ENCODE measurements at places on chromosomes 13 and 19.

DNA sequence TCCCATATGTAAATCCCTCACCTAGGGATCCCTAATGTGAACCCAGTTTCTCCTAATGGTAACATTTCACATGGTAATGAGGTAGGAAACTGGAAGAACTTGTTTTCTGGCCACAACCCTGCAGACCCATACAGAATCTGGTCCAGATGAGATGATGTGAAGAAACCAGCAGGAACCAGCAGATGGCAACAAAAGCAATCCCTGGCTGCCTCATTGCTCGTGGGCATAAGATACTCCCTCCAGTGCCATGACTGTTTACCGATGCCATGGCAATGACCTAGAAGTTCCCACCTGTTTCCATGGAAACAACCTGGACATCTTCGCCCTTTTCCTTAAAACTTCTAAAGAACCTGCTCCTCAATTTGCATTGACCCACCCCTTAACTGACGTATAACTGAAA lies 1.4 kb upstream of the CD209 start:
- no peak for DNase-seq

DNA sequence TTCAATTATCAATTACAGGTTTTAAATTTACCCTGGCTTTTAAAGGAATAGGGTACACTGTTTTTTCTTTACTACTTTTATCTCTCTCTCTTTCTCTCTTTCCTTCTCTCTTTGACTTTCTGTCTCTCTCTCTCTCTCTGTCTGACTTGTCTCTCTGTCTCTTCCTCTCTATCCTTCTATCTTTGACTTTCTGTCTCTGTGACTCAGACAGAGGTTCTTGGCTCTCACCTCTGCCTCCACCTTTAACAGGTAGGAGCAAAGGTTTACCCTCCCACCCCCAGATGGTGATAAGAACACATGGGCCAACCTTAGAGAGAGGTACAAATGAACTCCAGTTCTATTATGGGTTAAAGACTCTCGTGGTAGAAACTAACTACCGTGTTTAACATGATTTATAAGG lies 20.3 kb upstream of the FAM124A start:
- DNase-seq: no peak

- DNase-seq: no peak
Observed at GRCh38 chr13:73065036-73065435, 6.2 kb downstream of the KLF5 start.

DNA sequence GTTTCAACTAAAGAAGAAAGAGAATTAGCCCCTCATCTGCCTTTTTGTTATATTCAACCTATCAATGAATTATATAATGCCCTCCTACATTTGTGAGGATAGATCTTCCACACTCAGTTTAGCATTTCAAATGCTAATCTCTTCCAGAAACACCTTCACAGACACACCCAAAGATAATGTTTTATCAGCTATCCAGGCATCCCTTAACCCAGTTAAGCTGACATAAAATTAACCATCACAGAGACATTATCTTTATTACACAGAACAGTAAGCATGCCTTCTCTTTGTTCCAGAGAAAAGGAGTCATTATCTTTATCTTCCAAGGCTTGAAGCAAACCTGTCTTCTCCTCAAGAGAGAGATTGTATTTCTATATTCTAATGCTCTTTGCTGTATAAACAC lies 53.1 kb downstream of the PCDH20 start:
- DNase-seq: no peak

GRCh38 chr19:3576696-3577443 lies 4.1 kb downstream of the HMG20B start:
- DNase-seq: no peak

GRCh38 chr19:57671124-57671895 lies 2.6 kb downstream of the ZSCAN4 start:
- DNase-seq: no peak

GRCh38 chr13:94115054-94115453 lies 364.4 kb downstream of the DCT start:
- DNase-seq: no peak

DNA sequence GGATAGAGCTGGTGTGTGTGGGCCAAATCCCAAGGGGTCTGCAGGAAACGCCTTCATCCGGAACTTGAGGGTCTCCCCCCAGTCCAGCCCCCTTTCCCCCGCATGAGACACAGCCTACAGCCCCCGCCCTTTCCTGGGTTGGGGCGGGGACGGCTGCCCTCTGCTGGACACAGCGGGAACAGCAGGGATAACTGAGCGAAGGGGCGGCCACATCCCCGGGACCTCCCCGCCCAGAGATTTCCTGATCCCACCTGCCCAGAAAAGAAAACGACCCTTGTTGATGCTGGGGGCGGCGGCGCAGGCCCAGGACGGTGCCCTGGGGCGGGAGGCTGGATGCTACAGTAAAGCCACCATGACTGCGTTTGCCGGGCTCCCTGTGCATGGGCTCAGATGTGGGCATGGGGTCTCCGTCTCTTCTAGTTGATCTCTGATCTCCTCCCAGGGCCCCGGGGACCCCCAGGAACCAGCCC lies 14.2 kb downstream of the ONECUT3 start:
- peak; percentile 63 for DNase-seq

- DNase-seq: no peak
Observed at GRCh38 chr19:45215391-45216191, 29.6 kb downstream of the EXOC3L2 start.

GRCh38 chr13:40613192-40613818 lies 53.1 kb downstream of the FOXO1 start:
- DNase-seq: peak; percentile 34

- no peak for DNase-seq
Observed at GRCh38 chr13:42327725-42328124, 55.8 kb downstream of the AKAP11 start.

DNA sequence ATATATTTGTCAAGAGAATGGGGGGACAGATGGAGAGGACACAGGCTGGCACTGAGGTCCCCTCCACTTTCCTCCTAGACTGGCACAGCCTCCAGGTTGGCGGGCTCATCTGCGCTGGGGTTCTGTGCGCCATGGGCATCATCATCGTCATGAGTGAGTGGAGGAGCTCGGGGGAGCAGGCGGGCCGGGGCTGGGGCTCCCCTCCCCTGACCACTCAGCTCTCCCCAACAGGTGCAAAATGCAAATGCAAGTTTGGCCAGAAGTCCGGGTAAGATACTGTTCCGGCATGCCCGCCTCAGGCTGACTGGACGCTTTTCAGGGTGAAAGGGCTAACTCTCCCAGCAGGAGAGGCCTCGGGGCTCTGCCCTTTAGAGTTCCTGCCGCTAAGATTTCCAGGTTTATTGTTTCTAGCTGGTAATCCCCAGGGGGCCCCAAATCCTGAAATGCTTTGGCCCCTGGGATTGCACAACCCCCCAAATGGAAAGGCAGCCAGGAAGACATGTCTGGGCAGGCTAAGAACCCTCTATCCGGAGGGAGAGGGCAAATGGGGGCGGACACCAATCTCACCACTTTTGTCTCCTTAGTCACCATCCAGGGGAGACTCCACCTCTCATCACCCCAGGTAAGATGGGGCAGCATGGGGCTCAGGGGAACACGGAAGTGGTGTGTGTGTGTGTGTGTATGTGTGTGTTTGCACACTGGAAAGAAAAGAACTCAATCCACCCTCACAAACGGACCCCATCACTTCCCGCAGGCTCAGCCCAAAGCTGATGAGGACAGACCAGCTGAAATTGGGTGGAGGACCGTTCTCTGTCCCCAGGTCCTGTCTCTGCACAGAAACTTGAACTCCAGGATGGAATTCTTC lies 7.3 kb downstream of the FXYD3 start:
- DNase-seq: no peak

DNA sequence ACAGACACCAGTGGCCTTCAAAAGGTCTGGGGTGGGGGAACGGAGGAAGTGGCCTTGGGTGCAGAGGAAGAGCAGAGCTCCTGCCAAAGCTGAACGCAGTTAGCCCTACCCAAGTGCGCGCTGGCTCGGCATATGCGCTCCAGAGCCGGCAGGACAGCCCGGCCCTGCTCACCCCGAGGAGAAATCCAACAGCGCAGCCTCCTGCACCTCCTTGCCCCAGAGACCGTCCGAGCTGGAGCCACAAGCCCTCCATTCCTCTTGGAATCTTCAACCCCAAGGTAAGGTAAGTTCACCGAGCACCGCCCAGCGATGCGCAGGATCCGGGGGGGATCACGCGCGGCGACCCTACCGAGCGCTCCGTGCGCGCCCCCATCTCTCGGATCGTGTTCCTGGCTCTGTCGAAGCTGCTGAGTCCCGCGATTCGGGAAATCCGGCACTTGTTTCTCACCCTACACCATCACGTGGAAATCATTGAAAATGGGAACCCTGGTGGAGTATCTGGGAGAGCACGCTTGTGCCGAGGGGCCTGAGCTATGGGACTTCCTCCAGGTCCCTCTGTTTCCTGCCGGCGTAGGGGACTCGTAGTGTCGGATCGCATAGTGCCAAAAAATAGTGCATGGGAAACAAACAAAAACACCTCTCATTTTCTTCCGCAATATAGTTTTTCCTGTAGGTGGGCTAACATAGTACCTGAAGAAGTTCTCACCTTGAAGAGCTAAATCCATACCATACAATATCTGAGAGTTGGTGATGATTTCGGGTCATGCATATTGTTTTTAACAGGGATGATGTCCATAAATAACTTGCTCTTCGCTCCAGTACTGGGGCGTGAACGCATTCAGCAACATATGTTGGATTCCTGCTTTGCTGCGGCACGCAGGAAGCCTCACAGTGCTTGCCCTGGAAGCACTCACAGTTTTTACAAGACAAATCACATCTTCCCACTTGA lies 9.3 kb downstream of the PDX1 start:
- DNase-seq: no peak

- DNase-seq: no peak
Observed at GRCh38 chr13:19961924-19962323, 3.4 kb downstream of the ZMYM2 start.

DNA sequence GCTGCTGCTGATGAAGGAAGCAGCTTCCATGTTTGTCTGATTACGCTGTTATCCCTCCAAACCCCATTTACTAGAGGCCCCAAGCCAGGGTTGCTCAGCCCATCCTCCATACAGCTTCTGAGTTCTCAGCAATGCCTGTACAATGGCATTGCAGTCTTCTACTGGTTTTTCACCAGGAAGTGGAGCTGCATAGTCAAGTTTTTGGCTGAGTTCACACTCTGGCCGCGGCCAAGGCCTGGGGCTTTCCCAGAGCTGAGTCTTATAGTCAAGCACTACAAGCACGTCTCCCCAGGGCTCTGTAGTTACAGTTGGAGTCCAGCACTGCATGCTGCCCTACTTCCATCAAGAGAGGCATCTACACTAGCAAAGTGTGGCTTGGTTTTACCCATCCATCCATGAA lies 182.5 kb downstream of the POU4F1 start:
- no peak for DNase-seq
